ENCODE measurements at places on chromosomes 1 and 21.

DNA sequence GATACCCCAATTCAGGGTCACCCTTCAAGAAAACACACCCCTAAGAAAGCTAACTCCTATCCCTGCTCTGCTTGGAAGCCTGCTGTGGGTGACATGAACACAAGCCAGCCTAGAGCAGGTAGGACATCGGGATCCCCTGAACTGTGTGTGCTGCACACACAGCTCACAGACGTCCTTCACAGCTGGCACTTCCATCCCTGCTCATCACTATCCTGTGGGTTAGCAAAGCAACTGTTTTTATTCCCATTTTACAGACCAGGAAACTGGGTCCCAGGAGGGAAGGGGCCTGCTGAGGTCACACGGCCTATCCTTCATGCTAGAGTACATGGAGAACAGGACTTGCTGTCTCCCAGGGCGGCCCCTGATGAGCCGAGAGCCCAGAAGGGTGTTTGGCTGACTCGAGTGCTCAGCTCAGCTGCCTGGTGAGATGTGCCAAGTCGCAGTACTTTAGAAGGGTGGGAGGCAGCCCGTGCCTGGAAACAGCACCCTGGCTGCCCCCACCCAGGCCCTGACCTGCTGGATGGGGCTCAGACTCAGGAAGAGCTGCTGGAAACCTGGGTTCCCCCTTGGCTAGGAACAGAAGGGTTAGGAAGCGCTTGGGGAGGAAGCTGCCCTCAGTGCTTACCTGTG is 28.3 kb upstream of the BTG2 start:
- DNase-seq, result no peak

GRCh38 chr1:227562933-227563323 is 428 bp upstream of the ZNF678 start:
- DNase-seq, result no peak

DNA sequence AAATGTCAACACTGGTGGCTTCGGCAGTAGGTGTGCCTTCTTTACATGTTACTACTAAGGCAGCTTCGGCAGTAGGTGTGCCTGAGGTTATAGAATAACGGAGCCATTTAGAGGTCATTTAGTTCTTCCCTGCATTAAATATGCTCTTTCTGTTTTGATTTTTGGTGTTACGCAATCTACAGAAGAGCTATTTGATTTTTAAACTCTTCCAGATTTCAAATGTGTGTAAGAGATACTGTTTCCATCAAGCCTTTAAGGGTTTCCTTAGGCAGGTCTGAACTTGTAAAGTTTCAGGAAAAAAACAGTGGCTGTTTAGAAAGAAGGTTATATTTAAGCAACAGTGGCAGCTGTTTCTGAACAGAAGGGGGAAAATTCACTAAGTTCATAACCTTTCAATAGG is 54.8 kb downstream of the PIK3R3 start:
- DNase-seq, result no peak

DNA sequence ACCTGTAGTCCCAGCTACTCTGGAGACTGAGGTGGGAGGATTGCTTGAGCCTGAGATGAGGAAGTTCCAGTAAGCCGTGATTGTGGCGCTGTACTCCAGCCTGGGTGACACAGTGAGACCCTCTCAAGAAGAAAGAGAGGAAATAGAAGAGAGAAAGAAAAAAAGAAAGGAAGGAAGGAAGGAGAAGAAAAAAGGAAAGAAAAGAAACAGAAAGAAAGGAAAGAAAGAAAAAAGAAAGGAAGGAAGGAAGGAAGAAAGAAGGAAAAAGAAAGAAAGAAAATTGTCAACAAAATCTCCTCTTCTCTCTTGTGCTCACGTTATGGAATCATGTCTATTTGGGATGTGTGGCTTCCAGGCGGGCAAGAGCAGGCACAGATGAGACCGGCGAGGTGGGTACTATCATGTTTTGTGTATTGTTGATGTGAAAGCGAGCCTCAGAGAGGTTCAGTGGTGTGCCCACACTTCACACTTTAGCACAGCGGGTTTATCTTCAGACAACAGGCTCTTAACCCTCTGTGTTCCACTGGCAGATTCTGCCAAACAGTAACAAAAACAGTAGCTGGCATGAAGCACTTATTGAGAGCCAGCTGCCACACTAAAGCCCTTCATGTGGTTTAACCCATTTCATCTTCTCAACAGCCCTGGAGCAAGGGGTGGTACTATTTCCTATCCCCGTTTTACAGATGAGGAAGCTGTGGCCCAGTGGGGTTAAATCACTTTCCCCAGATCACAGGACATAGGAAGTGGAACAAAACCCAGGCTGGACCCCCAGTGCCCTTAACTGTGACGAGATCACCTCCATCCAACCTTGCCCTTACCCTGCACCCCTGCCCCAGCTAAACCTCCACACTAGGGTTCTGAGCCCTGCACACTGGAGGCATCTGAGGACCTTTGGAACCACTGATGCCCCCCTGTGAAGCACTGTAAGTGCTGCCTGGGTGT is 94.7 kb upstream of the TARDBP start:
- no peak for DNase-seq

- no peak for DNase-seq
Measured at GRCh38 chr1:193241132-193241827, 54.9 kb upstream of the B3GALT2 start.

DNA sequence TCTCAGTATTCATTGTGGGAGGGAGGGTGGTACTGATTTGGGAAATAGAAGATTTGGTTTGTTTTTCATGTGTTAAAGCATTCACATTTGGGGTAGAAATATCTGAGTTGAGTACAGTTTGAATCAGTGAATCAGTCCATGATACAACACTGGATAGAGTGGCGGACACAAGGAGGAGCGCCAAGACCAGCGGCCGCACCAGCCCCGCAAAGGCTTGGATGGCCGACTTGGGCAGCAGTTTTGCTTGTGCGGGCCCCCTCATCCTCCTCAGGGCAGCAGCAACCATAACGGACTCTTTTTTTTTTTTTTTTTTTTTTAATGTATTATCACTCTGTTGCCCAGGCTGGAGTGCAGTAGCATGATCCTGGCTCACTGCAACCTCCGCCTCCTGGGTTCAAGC is 20.0 kb upstream of the CDC14A start:
- no peak for DNase-seq

GRCh38 chr21:32307706-32308105 is 9.1 kb downstream of the MRAP start:
- DNase-seq, result no peak

GRCh38 chr1:8458607-8459006 is 140.7 kb downstream of the SLC45A1 start:
- DNase-seq, result no peak

- no peak for DNase-seq
Measured at GRCh38 chr1:78165816-78166215, 120.0 kb downstream of the GIPC2 start.

DNA sequence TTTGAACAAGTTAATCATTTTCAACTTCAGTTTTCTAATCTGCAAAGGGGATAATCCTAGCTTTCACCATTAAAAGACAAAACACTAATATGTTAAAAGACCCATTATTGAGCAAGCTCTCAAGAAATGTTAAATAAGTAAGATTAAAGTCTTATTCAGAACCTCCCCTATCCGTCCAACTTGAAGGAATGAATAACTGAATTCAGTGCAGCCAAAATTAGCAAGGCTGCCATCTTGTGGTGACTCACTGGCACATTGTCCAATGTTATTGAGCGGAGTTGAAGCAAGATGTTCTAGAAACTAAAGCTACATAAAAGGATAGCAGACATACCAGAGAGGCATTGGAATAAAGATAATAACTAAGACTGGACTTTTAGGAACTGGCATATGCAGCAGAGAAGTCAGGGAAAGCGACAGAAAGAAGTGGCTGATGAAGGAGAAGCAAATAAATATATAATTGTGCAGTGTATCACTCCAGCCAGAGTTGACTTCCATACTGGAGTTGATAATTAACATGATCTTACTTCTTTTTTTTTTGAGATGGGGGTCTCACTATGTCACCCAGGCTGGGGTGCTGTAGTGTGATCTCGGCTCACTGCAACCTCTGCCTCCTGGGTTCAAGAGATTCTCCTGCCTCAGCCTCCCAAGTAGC is 8.2 kb upstream of the CAP1 start:
- peak; percentile 74 for DNase-seq

DNA sequence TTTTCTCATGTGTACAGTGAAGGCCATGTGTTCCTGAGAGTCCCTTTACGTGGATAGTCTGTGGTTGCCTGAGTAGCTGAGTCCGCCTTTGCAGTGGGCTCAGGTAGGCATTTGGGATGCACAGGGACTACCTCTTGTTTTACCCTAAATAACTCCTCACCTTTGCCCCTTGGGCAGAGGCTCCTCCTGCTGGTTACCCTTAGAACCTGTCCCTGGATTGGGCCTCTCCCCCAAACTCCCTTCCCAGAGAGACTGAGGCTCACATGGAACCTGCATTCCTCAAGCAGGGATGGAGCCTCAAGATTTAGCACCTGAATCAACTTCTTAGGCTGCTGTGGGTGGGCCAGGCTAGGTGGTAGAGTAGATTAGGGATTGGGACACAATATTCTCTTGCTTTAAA is 111.7 kb downstream of the FOXD2 start:
- no peak for DNase-seq

DNA sequence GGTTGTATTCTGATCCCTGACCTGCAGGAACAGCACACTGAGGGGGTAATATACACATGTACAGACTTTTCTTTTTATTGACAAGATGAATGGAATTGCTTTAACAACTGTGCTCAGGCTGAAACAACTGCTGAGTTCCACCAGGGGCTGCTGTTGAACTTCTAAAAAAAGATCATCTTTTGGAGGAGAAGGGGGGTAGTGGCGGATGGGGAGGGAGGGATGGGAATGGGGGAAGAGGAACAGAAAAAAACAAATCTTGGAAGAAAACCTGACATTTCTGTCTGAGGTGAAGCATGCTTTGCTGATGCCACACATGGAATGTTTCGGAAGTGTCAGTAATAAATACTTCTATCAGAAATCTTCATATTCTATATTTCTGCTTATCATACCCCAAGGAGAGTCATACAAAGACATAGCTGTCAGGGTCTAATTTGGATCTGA is 75.0 kb downstream of the RWDD3 start:
- peak; percentile 74 for DNase-seq

DNA sequence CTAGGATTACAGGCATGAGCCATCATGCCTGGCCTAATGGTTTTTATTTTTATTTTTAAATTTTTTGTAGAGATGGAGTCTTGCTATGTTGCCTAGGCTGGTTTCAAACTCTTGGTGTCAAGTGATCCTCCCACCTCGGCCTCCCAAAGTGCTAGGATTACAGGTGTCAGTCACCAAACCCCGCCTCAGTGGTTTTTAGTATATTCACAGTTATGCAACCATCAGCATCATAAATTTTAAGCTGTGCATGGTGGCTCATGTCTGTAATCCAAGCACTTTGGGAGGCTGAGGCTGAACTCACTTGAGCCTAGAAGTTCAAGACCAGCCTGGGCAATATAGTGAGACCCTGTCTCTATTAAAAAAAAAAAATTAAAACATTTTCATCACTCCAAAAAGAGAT is 28.6 kb downstream of the PIK3CD start:
- no peak for DNase-seq

DNA sequence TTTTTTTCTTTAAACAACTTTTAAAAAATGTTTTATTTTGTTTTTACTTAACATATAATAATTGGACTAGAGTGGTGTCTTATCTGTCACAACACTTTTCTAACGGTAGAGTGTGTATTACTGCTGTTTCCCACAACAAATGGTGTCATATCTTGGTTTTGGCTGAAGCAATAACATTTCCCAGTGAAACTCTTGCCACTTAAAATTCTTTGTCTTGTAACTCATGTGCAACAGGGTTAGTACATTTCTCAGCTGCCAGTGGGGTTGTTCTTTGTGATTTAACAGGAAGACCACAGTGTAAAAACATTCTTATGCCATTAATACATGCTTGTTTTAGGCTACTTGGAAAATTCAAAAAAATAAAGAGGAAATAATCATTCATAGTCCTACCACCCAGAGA is 43.5 kb downstream of the ALPL start:
- no peak for DNase-seq

DNA sequence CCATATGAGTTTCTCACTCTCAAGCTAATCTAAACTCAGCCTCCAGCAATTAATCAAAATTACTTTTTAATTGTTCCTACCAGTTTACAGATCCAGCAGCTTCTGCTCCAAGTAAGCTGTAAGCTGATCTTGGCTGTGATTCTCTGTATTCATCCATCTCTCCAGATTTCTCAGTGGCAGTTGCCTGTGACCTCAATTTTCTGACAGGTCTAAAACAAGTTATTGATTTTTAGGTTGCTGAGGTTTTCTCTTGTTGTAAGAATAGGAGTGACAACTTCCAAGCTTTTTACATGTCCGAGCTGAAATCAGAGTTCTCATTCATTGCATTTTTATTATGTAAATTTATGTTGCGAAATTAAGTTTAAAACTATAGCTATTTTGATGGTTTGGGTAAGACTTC is 1044.4 kb downstream of the PLA2G4A start:
- no peak for DNase-seq

GRCh38 chr1:22729912-22730311 is 19.3 kb downstream of the EPHB2 start:
- no peak for DNase-seq

GRCh38 chr1:242427519-242427918 is 97.0 kb downstream of the PLD5 start:
- DNase-seq, result no peak

GRCh38 chr1:56376188-56376984 is 203.0 kb downstream of the PLPP3 start:
- DNase-seq, result peak; percentile 55

GRCh38 chr1:111778541-111779051 is 22.9 kb downstream of the DDX20 start:
- no peak for DNase-seq

DNA sequence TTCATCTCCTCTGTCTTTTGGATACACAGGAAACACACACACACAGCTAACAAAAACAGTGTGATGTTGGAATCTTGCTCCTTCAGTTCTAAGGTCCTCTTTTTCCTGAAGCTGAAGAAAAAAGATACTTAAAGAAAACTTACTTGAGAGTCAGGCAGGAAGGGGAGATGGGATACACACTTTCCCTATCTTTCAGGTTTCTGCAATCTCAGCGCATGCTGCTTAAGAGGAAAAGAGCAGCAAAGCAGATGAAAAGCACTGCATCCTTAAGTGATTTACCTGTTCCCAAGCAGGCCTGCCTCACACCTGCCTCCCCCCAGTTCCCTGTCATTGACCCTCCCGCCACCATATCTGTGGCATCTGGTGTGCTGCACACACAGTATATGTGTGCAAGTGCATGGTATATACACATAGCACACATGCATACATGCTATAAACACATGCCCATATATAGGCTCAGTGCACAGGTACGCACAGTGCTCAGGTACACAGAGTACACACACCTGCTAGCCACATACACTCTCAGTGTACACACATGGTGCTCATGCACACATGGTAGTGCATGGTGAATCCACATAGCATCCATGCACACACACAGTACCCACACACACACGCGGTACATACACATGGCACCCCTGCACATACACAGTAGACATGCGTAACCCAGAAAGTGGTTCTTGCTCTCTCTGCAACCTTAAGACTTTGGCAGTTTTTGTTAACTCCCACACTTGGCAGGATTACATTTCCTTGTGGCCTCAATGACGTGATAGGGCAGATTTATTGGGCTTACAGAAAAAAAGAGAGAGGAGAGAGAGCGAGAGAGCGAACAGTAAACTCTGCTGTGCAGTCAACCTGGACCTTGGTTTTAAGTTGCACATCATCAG is 166.9 kb downstream of the TOMM20 start:
- no peak for DNase-seq

Measured in pons (tissue), 1 donor.